ENCODE measurements at places on chromosomes 12 and 14.

DNA sequence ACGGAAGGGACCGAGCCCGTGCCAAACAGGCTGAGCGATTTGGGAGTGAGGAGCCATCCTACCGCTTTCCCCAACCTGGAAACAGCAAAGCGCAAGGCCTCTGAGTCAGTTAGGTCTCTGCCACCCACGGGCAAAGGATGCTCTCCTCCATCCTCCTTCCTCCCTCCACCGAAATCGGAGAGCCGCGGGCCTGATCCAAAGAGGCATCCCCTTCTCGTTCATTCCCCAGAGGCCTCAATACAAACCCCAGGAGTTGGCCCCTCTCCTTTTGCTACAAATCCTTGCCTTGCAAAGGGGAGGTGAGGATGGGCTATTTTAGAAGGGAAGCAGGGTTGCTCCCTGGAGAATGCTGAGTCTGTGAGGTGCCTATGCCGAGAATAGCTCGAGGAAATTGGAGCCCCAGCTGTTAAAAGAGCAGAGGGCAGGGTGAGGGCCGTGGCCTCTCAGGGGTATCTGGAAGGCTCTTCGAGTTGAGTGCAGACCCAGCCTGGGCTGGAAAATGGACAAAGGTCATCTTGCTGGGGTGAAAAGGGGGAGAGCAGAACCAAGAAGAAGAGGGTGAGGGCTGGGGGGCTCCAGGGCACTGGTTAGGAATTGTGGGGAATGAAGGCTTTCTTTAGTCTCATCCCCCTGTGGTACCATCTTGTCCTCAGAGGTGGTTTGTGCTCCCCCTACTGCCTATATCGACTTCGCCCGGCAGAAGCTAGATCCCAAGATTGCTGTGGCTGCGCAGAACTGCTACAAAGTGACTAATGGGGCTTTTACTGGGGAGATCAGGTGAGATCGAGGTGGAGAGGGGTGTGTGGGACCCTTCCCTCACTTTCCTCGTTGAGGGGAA lies 1.1 kb downstream of the TPI1 start:
- DNase-seq = no peak

DNA sequence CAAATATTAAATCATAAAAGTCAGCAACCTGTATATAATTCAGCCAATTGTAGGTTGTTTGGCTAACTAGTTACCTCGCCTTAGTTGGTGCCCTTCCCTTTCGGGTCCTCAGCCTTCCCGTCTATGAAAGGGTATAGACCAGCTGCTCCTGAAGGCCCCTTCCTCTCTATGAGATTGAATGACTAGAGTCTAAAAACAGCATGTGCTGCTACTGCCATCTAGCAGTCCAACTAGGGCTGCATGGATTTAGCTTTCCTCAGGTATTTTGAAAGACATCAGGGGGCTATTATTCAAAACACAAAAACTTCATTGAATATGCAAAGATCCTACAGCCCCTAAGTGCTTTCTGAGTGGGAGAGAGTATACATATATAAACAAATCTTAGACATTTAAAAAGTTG lies 37.0 kb upstream of the TMEM263 start:
- DNase-seq = no peak

DNA sequence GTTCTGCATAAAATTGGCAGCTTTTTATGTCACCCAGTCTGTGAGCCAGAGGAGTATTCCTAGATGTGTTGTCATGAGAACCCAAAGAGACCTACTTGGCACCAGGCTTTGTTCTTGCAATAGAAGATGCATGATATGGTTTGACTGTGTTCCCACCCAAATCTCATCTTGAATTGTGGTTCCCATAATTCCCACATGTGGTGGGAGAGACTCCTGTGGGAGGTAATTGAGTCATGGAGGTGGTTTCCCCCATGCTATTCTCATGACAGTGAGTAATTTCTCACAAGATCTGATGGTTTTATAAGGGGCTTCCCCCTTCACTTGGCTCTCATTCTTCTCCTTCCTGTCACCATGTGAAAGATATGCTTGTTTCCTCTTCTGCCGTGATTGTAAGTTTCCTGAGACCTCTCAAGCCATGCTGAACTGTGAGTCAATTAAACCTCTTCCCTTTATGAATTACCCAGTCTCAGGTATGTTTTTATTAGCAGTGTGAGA lies 572.0 kb upstream of the ATP2B1 start:
- no peak for DNase-seq

DNA sequence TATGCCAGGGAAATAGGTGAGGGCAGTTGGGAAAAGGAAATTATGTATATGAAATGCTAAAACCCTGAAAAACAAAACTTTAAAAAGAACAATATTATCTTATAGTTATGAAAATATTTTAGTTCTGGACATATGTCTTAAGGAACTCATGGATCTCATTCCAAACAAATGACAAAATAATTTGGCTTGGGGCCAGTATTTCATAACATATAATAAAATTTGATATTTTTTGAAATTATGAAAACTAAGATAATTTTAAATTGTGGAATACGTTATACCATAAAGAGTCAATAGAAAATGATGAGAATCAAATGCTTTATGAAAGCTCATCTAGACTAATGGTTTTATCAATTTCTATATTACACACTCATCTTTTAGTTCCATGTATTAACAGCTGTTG lies 173.8 kb upstream of the DCN start:
- no peak for DNase-seq

DNA sequence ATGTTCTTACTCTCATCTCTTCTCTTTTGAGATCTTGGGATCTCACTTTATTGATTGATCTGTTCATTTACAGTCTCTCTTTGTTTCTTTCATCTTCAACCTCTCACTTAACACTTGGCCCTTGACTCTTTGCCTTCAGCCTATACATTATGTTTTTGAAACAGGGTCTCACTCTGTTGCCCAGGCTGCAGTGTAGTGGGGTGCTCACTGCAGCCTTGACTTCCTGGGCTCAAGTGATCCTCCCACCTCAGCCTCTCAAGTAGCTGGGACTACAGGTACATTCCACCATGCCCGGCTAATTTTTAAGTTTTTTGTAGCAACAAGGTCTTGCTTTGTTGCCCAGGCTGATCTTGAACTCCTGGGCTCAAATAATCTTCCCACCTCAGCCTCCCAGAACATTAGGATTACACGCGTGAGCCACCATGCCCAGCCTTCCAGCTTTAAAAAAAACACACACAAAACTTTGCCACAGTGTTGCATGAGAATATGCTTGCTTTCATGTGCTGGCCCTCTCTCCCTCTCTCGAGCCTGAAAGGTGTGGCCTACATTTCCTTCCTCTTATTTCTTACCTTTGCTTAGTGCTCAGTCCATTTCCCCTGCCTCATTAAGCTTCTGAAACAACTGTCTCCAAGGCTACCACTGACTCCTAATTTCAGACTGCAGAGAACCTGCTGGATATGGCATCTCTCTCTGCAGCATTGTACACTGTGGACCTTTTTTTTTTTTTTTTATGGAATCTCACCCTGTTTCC lies 9.9 kb downstream of the DIP2B start:
- DNase-seq = no peak

- DNase-seq = no peak
These were observed 311.6 kb downstream of the LRIG3 start for GRCh38 chr12:58608711-58609110.

DNA sequence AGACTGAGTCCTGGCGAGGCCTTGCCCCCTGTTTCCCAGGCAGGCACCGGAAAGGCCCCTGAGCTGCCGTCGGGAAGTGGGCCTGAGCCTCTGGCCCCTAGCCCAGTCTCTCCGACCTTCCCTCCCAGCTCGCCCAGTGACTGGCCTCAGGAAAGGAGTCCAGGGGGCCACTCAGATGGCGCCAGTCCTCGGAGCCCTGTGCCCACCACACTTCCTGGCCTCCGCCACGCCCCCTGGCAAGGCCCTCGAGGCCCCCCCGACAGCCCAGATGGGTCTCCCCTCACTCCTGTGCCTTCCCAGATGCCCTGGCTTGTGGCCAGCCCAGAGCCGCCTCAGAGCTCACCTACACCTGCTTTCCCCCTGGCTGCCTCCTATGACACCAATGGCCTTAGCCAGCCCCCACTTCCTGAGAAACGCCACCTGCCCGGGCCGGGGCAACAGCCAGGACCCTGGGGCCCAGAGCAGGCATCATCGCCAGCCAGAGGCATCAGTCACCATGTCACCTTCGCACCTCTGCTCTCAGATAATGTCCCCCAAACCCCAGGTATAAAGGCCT lies 10.9 kb downstream of the TNS2 start:
- DNase-seq = no peak

GRCh38 chr12:117472983-117473382 lies 111.6 kb upstream of the NOS1 start:
- DNase-seq = no peak
